CD4-positive, alpha-beta memory T cell (primary cell): ENCODE measurements at places on chromosomes 5 and 9. TPM values are rescaled to one million over a fixed set of nuclear protein-coding genes. Genes with fewer than 3 reads are reported as not detected.

DNA sequence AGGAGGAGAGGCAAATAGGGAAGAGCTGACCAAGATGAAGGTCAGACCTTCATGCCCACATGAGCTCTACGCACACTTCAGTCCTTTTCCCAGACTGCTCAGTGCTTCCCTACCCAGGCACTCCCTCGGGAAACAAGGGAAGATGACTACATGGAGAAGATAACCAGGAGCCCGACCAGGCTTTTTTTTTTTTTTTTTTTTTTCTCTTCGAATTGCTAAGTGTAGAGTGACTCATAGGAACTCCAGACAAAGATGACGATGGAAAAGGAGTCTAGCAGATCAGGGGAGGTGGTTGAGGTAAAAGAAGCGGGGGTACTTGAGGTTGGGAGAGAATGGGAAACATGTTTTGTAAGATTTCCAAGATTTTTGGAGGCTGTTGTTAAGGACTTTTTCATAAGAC is 526.1 kb downstream of the BNC2 start:
- no peaks in the 10 kb centered on the region for H3K36me3 ChIP-seq
- H3K4me1 ChIP-seq, result no peaks in the 10 kb centered on the region
- no peak overlapping the region for H3K27ac ChIP-seq
- H3K4me3 ChIP-seq, result no peak overlapping the region
- H3K27me3 ChIP-seq, result no peaks in the 10 kb centered on the region

DNA sequence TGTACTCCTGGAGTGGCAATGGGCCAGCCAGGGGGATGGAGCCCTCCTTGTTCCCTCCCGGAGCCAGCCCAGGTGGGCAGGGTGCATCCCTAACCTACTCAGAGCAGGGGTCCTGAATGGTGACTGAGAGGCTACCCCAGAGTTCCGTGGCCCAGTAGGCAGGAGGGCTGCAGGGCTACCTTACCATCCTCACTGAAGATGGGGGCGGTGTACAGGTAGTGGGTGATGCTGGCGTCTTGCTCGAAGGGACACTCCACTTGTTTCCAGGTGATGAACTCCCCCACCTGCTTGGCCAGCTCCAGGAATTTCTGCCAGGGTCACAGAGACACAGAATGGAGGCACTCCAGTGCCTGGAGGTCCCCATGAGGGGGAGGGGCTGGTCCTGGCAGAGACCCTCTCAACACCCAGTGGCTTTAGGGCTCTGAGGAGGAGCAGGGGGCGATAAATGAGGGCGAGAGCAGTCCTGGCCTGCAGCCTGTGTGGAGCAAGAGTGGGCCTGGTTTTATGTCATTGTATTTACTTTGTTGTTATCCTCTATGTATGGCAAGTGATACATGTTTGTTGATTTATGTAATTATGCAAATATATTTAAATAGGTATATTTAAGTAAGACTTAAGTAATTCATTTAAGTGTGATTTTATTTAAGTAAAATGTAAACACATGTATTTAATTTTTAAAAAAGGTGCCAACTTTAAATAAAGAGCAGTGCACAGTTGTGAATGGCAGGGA is 39.9 kb upstream of the RNF130 start:
- no peak for DNase-seq
- no peaks in the 10 kb centered on the region for H3K4me1 ChIP-seq
- H3K4me3 ChIP-seq, result no peak overlapping the region
- no peaks in the 10 kb centered on the region for H3K36me3 ChIP-seq
- no peaks in the 10 kb centered on the region for H3K27me3 ChIP-seq

Gene ANKRD18B
- total RNA-seq, result 1.9 TPM

DNA sequence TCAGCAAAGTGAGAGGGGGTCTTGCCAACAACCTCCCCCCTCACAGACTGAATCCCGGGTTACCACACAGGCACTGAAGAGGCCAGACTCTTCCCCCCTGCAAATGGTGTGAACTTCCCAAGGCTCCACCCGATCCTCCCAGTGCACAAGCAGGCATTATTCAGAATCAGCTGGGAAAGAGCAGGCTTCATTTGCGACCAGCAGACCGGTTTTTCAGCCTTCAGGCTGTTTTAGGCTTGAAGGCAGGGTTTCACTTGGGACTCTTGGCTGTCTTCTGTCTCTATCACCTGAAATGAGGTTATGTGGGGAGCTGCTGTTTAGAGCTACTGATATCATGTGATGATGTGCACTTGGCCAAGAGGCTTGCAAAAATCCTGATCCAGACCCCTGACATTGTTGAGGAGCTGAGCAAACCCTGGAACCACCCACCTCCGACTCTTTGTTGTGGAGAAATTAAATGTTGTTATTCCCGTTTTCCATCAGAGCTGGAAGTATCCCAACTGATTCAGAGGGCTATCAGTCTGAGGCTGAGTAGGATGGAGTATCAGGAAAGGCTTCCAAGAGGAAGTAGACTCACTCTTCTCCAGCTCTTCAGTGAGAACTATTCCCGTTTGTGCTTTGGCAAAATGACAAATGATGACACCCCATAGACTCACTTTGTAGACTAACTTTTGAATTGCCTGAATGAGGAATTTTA is 63.3 kb upstream of the ZFR start:
- peaks cover 7% of the 10 kb centered on the region for H3K4me1 ChIP-seq
- no peaks in the 10 kb centered on the region for H3K27me3 ChIP-seq
- DNase-seq, result no peak
- H3K4me3 ChIP-seq, result no peak overlapping the region
- no peaks in the 10 kb centered on the region for H3K36me3 ChIP-seq

GRCh38 chr5:59142138-59142537 is 559.3 kb downstream of the RAB3C start:
- no peaks in the 10 kb centered on the region for H3K4me1 ChIP-seq
- DNase-seq, result no peak
- H3K4me3 ChIP-seq, result no peak overlapping the region
- no peaks in the 10 kb centered on the region for H3K27me3 ChIP-seq
- no peak overlapping the region for H3K27ac ChIP-seq
